ENCODE measurements at places on chromosomes 3 and 15. TPM values are rescaled to one million over a fixed set of nuclear protein-coding genes. Genes with fewer than 3 reads are reported as not detected.

PPP2R3A gene
- total RNA-seq = 71.9 TPM

SH2D7 gene
- not detected for total RNA-seq

CPN2 gene
- total RNA-seq = 0.72 TPM

SLC51A gene
- total RNA-seq = 0.98 TPM

PLSCR2 gene
- total RNA-seq = 1.4 TPM

GCHFR gene
- 15.4 TPM for total RNA-seq

ST6GAL1 gene
- total RNA-seq = 236 TPM

TMIE gene
- 0.79 TPM for total RNA-seq

GABRG3 gene
- total RNA-seq = not detected

CFAP100 gene
- not detected for total RNA-seq

FEZF2 gene
- not detected for total RNA-seq

PLA2G4E gene
- total RNA-seq = not detected

ASB14 gene
- not detected for total RNA-seq

RARB gene
- total RNA-seq = 14.7 TPM

REC114 gene
- total RNA-seq = not detected

ACP3 gene
- 67.8 TPM for total RNA-seq

CADM2 gene
- total RNA-seq = 0.25 TPM

CLN6 gene
- 36.6 TPM for total RNA-seq
